ENCODE measurements at places on chromosomes 7 and 10.
A peak's percentile ranks its signal among the peaks of the same experiment; 100 is the strongest.

DNA sequence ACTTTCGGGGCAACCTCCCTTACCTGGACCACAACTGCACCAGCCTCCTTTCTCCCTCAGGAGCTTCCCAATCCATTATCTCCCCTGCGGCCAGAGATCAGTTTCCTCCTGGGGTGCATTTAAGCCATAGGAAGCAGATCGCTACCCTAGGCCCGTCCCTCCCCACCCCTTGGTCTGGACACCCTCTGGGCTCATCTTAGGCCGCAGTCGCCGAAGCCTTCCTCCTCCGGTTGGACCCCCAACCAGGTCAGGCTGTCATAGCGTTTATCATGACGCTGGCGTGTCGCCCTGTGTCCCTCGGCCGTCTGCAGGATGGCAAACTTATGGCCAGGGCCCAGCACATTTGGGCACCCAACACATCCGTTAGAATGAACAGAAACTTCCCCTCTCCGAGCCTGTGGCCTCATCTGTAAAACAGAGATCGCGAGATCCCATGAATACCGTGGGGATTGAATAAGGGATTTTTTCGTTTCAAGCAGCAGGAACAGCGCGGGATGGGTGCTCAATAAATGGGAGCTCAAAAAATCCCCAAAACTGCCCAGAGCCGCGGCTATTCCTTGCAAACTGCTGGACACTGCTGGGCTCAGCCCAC is 669 bp upstream of the AP5Z1 start:
- peak; percentile 76 for DNase-seq

GRCh38 chr10:116184512-116184794 is 88.6 kb downstream of the GFRA1 start:
- no peak for DNase-seq

- no peak for DNase-seq
Measured at GRCh38 chr10:132103116-132103910, 37.6 kb downstream of the JAKMIP3 start.

DNA sequence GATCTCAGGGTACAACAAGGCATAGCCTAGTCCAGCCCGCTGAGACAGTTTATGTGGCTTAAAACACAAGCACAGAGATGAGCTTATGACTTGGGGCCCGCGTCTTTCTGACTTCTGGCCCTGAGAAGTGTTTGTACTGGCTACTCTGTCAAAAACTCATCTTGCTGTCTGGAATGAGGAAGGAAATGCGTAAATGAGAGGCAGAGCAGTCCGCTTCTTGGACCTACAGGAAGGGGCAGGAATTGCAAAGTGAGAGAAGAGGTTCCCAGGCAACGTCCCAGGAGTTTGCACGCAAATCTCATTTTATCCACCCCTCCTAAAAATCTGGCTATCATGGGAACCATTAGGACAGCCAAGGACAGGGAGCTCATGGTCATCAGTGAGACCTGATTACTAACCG is 5.5 kb downstream of the ANXA11 start:
- peak; percentile 92 for DNase-seq

DNA sequence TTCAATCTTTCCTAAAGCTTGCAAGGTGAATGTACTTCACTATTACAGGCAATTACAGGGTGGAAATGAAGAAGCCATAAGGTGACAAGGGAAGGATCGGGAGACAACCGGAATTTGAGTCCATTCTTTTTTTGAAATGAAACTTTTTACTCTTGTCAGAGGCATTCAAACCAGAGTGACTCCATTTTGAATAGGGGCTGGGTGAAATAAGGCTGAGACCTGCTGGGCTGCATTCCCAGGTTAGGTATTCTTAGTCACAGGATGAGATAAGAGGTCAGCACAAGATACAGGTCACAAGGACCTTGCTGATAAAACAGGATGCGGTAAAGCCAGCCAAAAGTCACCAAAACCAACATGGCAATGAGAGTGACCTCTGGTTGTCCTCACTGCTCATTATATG is 363.3 kb downstream of the TYW1 start:
- no peak for DNase-seq
